H1 (cell line): ENCODE measurements at places on chromosomes 1 and 21. TPM values are rescaled to one million over a fixed set of nuclear protein-coding genes. Genes with fewer than 3 reads are reported as not detected.

DNA sequence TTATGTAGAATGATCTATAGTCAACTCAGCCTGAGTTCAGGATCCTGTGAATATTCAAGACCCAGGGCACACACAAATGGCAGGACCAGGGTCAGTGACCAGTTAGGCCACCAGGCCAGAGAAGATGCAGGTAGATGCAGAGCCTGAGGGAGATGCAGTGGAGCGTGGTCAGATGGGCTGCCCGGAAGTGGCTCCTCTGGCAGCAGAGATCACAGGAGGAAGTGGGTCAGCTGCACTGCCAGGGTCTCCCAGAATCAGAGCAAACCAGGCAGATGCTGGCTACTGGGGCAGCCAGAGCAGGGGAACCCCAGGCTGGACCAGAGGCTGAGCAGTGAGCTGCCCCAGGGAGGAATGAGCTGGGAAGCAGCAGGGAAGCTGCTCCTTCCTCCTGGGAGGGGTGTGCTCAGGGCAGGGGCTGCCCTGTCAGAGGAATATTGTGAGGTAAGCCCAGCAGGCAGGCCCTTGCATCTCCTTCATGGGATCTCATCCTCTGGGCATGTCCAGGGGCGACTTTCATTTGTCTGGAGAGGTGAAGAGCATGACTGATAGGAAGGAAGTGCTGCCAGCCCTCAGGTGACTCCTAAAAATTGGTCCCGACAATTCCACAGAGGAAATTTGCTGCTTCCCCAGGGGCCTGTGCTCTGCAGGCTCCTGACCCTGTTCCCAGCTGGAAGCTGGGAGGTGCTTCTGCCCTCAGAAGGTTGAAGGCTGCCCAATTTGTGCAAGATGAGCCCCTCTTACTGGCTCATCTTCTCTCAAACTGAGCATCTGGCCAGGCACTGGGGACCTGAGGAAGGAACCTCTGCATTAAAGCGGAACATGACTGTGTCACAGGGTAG is 49.3 kb downstream of the STUM start:
- DNase-seq: no peak
- no peaks in the 10 kb centered on the region for H3K36me3 ChIP-seq
- H3K27me3 ChIP-seq: no peaks in the 10 kb centered on the region
- H3K4me3 ChIP-seq: no peak overlapping the region

LCK gene
- 71.6 and 75.3 TPM in 2 replicates for total RNA-seq

- no peak overlapping the region for H3K4me3 ChIP-seq
- H3K27me3 ChIP-seq: no peaks in the 10 kb centered on the region
- no peaks in the 10 kb centered on the region for H3K4me1 ChIP-seq
- DNase-seq: no peak
- no peaks in the 10 kb centered on the region for H3K36me3 ChIP-seq
- H3K27ac ChIP-seq: no peak overlapping the region
Observed at GRCh38 chr1:53583868-53584776, 124.9 kb downstream of the DMRTB1 start.

PLA2G2D gene
- not detected in 2 replicates for total RNA-seq

RGS7 gene
- 2.1 and 3.0 TPM in 2 replicates for total RNA-seq
